ENCODE measurements at places on chromosomes 1 and 21.

DNA sequence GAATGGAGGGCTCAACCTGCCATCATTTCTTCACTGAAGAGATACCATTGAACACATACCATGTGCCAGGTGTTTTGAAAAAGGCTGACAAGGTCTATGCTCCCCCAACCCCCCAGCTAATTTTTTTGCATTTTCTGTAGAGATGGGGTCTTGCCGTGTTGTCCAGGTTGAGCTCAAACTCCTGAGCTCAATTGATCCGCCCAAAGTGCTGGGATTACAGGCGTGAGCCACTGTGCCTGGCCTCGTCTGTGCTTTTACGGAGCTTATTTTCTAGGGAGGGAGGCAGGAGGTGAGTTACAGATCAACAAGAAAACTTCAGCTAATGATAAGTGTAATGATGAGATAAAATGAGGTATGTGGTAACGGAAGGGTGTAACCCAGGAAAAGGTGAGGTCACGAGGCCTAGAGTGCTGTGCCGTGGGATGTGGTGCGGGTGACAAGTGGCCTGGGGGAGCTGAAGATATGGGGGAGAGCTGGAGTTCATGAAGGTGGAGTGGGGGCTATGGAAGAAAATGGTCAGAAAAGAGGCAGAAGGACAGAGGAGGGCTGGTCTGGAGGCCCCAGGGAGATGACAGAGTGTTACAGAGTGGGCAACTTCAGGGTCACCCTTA lies 28.2 kb downstream of the FAAH start:
- no peak for DNase-seq
- H3K4me3 ChIP-seq, result no peak overlapping the region
- no peak overlapping the region for H3K27ac ChIP-seq
- peaks cover 23% of the 10 kb centered on the region for H3K27me3 ChIP-seq
- no peaks in the 10 kb centered on the region for H3K36me3 ChIP-seq

DNA sequence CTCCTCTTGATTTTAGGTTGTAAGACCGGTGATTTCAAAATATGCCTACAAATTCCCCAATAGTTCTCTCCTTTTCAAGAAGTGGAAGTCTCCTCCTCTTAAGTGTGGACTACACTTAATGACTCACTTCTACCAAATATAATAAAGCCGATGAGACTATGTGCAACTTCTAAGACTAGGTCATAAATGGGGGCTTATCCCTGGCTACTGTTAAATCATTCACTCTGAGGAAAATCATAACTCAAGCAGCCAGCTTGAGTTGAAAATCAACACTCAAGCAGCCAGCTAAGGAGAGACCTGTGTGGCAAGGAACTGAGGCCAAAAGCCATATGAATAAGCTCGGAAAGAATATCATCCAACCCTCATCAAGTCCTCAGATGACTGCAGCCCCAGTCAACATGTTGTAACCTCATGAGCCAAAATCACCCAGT lies 49.6 kb upstream of the PSMG1 start:
- peaks cover 91% of the 10 kb centered on the region for H3K36me3 ChIP-seq
- H3K4me3 ChIP-seq, result no peak overlapping the region
- no peaks in the 10 kb centered on the region for H3K27me3 ChIP-seq

DNA sequence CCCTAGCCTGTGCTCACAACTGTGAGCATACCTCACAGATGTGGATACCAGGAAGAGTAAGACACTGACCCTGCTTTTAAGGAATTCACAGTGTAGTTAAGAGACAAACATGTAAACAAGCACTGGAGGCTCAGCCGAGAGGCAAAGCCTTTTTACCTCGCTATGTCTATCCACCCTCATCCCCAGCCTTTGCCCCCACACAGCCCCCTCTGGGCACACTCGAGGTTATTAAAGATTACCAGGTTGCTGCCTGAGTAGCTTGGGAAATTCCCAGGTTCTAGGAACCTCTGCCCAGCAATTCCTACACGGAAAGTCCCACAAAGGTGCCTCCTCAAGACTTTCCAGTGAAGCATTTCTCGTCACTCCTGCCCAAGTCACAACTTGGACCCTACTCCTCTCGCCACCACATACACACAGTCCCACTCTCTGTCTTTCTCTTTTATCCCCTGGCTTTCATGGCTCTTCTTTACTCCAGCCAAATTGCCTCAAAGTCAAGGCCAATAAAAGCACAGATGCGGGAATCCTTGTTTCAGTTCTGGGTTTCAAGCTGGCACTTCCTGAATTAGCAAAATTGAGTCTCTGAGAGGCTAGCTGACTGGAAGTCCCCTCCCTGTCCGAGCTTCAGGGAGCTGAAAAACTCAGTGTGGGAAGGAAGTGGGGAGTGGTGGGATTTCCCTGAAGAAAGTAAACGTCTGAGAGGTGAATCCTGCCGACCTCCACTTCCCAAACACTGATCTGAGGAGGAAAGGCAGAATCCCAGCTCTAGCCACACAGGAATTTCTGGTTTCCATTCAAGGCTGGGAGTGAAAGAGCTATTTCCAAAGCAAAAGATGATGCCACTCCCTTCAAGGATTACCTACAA lies 7.6 kb downstream of the DENND2D start:
- H3K27me3 ChIP-seq, result no peaks in the 10 kb centered on the region
- no peaks in the 10 kb centered on the region for H3K4me1 ChIP-seq
- no peak for DNase-seq

DNA sequence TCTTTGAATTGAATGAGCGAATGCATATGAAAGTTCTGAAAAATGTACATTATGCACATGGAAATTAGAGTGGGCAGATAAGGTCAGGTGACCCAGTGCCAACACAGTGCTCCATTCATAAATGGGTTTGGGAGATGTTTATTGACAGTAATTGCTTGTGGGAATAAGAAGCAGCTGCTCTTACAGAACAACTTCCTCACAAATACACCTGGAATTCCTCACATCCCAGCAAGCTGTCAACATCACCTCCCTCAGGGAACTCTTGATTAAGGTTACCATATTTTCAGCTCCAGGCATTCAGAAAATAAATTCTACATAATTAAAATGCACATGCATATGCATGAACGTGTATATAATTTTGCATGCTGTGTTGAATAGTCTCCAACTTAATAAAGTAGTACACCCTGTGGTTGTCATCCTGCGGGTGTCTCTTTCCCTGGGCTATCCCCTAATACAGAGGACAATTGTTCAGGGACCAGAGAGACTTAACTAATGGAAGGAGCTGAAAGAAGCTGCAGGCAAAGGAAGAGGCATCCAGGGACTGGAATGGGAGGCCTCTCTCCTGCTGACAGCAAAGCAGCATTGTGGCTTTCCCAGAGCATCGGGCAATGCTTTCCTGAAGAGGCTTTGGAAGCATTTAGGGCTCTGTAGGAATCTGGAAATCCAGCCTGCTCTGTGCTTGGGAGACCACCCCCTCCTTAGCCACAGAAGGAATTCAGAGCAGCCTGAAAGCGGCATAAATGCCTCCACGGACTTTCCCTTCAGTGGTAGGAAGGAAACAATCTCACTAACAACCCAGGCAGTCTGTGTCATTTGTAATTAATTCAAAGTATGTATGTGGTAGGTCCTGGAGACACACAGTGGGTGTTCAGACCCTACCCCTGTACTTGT lies 55.2 kb upstream of the GNG12 start:
- no peak overlapping the region for H3K27ac ChIP-seq
- DNase-seq, result no peak
- no peaks in the 10 kb centered on the region for H3K36me3 ChIP-seq
- no peaks in the 10 kb centered on the region for H3K27me3 ChIP-seq
- H3K4me3 ChIP-seq, result no peak overlapping the region

DNA sequence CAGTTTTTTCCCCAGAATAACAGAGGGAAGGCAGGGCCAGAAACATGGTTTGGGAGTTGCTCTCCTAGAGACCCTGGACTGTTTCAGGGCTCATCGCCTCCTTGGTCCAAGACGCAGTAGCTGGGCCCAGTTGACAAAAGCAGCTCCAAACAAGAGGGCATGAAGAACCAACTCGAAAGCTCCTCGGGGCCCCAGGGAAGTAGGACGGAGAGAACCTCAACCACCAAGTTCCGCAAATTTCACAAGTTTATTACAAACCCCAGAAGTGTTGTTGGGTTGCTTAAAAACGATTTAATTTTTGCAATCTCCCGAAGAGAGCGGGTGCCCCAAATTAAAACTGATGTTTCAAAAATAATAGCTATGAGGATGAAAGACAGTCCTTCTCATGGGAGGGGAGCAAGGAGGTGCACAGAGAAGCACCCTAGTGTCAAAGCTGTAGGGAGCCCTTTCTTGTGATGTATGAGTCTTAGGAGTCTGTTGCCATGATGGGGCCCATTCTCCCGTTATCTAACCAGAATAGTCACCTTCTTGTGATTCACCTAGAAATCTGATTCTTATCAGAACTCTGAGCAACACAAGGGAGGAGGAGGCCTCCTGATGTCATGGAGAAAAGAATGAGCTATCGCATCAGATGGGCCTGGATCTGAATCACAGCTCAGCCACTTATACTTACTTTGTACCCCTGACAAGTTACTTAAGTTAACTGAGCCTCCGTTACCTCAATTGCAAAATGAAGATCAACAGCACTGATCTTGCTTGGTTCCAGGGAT lies 165.7 kb upstream of the IRF2BP2 start:
- H3K4me1 ChIP-seq, result peaks cover 14% of the 10 kb centered on the region
- no peaks in the 10 kb centered on the region for H3K36me3 ChIP-seq
- H3K4me3 ChIP-seq, result no peak overlapping the region

GRCh38 chr1:26234644-26235370 lies 807 bp downstream of the CEP85 start:
- no peaks in the 10 kb centered on the region for H3K27me3 ChIP-seq
- H3K27ac ChIP-seq, result peak overlapping the region; percentile 69

- no peak overlapping the region for H3K27ac ChIP-seq
- no peak overlapping the region for H3K4me3 ChIP-seq
- no peaks in the 10 kb centered on the region for H3K36me3 ChIP-seq
- no peaks in the 10 kb centered on the region for H3K27me3 ChIP-seq
Measured at GRCh38 chr1:14065486-14065885, 365.5 kb downstream of the PRDM2 start.

DNA sequence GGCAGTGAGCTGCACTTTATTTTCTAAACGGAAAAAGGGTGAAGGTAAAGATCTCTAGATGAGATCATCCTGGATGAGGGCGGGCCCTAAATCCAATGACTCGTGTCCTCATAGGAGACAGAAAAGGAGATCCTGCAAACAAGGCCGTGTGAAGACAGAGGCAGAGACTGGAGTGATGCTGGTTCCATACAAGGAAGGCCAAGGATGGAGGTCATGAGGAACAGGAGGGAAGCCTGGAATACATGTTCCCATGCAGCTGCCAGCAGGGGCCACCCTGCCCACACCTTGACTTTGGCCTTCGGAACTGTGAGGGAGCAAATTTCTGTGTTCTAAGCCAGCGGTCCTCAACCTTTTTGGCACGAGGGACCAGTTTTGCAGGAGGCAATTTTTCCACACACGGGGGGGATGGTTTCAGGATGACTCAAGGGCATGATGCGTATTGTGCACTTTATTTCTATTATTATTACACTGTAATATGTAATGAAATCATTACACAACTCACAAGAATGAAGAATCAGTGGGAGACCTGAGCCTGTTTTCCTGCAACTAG lies 94.3 kb downstream of the PSMG1 start:
- H3K4me3 ChIP-seq, result no peak overlapping the region
- no peaks in the 10 kb centered on the region for H3K27me3 ChIP-seq
- no peak for DNase-seq
- H3K27ac ChIP-seq, result peak overlapping the region; percentile 88
- H3K36me3 ChIP-seq, result no peaks in the 10 kb centered on the region

DNA sequence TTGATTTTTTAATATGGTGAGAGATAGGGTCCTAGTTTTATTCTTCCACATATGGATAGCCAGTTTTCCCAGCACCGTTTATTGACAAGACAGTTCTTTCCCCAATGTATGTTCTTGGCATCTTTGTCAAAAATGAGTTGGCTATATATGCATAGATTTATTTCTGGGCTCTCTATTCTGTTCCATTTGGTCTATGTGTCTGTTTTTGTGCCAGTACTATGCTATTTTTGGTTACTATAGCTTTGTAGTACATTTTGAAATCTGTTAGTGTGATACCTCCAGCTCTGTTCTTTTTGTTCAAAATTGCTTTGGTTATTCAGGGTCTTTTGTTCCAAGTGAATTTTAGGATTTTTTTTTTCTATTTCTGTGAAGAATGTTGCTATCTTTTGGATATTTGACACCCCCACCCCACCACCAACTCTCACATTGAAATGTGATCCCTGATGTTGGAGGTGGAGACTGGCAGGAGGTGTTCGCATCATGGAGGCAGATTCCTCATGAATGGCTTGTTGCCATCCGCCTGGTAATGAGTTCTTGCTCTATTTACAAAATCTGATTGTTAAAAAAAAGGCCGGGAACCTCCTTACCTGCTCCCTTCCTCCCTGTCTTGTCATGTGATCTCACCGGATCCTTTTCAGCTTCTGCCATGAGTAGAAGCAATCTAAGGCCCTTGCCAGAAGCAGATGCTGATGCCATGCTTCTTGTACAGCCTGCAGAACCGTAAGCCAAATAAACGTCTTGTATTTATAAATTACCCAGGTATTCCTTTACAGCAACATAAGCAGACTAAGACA lies 54.8 kb upstream of the KRTAP19-8 start:
- H3K36me3 ChIP-seq, result no peaks in the 10 kb centered on the region
- no peaks in the 10 kb centered on the region for H3K4me1 ChIP-seq

GRCh38 chr1:152519851-152520250 lies 5.6 kb downstream of the CRCT1 start:
- H3K27ac ChIP-seq, result no peak overlapping the region
- no peak for DNase-seq
- H3K4me1 ChIP-seq, result no peaks in the 10 kb centered on the region
- no peaks in the 10 kb centered on the region for H3K36me3 ChIP-seq
- H3K27me3 ChIP-seq, result peaks cover 23% of the 10 kb centered on the region

DNA sequence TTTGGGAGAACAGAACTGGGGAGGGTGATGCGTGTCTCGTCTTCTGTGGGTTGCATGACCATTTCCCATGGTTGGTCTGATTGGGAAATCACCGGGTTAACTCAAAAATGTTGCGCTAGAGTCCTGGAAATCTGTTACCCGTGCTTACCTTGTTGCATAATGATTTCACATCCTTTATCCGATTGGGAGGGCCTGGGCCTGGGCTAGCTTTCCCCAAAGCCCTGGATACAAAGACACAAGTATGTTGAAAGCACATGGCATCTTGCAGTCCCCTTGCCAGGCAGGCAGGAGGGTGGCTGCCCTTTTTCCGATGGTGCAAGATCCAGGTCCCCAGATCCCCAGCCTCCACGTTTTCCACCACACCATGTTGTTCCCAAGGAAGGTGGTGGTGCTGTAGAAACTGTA lies 582 bp downstream of the TRPM2 start:
- no peak for DNase-seq
- no peak overlapping the region for H3K4me3 ChIP-seq
- H3K27ac ChIP-seq, result no peak overlapping the region
- H3K36me3 ChIP-seq, result peaks cover 11% of the 10 kb centered on the region
- H3K4me1 ChIP-seq, result no peaks in the 10 kb centered on the region

All from heart right ventricle (tissue), 16 donors.